ENCODE measurements at places on chromosomes 6 and 20.

GRCh38 chr20:43238833-43239232 lies 49.1 kb upstream of the PTPRT start:
- no peak for DNase-seq

- peak; percentile 39 for DNase-seq
Observed at GRCh38 chr6:152309648-152310047, 327.5 kb downstream of the SYNE1 start.

- DNase-seq = no peak
Observed at GRCh38 chr6:31179042-31179386, 8.5 kb upstream of the POU5F1 start.

DNA sequence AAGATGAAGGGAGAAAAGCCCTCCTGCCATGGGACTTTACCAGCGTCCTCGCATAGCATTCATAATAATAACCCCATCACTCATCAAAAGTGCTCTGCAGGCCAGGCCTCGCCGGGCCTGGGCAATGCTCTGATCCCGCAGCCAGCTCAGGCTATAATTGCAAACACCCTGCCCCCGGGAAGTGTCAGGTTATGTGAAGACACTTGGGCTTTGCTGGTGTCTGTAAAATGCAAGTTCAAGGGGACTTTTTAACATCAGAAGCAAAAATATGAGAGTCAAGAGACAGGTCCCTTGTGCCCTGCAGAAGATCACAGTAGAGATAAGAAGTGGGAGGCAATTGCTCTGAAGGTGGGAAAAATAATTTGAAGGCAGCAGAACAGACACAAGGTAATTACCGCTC lies 381.0 kb downstream of the MAFB start:
- no peak for DNase-seq

GRCh38 chr6:12371151-12371550 lies 81.0 kb downstream of the EDN1 start:
- no peak for DNase-seq

Measured in stimulated activated CD4-positive, alpha-beta T cell treated with anti-CD3 and anti-CD28 coated beads, Interleukin-2, amount 100 ng/mL, for 4 hours (primary cell).